Pancreas (tissue), 10 donors: ENCODE measurements at places on chromosomes 1 and 21.

DNA sequence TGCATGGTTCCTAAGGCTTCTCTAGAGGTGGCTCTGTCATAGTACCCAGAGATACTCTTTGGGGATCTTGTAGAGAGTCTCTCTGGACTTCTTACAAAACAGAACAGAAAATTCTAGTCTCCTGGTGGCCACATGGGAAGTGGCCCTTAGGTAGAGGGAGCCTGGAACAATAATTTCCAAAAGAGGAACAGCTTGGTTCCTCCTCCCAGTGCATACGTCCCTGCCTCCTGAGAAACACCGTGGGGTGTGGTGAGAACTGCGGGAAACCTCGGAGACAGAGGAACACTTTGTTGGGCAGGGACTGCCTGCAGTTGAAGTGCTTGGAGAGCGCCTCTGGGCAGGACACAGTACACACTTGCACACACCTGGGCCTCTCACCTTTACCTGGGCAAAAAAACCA is 38.8 kb upstream of the EPHA8 start:
- no peak for DNase-seq

DNA sequence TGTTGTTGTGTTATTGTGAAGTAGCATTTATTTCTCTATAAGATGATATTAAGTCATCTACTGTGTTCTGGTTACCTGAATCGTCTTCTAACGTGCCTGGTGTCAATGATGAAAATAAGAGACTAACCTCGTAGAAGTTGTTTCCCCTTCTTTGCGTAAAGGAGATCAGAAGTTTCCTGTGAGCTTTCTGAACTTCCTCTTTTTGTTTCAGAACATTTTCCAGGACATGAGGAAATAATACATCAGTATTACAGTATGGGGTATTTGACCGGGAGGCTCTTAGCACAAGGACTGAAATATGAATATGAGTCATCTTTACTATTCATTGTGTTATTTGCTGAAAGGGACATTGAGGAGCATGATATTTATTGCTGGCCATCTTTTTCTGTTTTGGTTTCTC is 1.3 kb downstream of the ST6GALNAC3 start:
- no peak for DNase-seq

DNA sequence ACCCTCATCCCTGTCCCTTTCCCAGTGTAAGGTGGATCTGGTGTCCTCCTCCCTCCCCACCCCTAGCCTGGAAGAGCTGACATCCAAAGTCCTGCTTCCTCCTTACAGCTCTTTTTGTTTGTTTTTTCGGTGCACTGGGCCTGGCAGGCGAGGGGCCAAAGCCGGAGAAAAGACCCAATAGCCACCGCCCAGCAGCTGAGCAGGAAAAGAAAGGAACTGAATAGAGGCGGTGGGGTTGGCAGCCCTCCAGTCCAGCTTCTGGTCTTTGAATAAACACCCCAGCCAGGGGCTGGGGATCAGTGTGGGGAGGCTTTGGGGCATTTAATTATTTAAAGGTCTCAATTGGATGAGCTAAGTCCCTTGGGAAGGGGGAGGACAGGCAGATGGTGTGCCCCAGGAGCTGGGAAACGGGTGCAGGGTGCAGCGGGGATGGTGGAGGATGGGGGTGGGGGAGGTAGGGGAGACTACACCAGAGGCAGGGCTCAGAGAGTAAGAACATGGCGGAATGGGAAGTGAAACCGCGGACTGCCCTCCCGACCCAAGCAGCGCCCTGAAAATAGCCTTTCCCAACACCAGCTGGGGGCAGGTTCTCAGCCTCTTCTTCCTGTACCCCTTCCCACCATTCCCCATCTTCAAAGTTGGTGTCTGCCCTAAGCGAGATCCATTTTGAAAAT is 20.2 kb downstream of the BTG2 start:
- peak; percentile 71 for DNase-seq

- DNase-seq = no peak
These were observed 52.6 kb downstream of the RUNX1 start for GRCh38 chr21:34996304-34997101.

GRCh38 chr1:87215592-87215991 is 113.1 kb upstream of the LMO4 start:
- DNase-seq = no peak

GRCh38 chr1:24286246-24287010 is 32.7 kb upstream of the GRHL3 start:
- DNase-seq = no peak

- DNase-seq = no peak
These were observed 1.5 kb upstream of the TEX38 start for GRCh38 chr1:46670134-46670533.

DNA sequence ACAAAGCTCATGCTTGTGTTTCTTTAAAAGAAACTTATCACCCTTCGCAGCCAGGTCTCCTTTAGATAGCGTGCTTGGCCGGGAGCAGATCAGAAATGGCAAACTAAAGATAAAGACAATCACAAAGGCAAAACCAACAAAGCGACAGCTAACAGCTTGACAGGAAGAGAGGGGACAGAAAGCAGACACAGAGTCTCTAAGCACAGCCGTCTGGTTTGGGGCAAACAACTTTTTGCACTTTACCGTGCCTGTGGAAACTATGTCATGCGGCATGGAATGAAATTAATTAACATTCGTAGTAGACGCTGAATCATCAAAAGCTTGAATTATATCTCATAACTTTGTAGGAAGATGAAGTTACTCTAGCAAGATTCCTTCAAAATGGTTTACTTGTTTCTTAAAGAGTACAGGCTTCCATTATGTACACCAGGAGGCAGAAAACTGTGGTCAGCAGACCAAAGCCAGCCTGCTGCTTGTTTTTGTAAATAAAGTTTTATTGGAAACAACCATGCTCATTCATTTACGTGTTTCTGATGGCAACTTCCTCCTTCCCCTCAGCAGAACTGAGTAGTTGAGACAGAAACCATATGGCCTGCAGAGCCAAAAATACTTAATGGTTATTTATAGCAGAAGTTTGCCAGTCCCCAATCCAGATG is 183.2 kb downstream of the KIF26B start:
- no peak for DNase-seq

- no peak for DNase-seq
These were observed 167.3 kb upstream of the C8B start for GRCh38 chr1:57132993-57133622.

DNA sequence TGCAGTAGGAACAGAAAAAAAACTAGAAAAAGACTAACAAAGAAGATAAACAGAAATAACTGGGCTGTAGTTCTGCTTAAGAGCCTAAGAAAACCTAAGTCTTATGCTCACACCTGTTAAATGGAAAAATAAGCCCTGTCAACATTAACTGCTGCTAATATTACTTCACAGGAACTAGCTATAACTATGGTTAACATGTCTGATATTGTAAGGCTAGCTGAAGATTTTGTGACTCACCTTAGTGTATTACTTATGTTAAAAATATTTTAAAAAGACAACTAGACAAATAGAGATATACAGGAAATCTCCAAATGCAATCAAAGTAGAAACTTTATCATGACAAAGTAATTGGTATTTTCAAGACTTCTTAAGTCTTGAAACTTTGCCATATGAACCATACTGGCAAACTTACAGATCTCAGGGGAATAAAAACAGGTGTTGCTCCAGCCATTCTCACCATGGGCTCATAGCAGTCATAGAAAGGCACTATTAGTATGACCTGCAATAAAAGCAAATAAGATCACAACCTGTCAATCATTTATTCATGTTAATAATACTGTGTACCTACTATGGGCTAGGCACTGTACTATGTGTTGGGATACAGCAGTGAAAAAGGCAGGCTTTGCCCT is 30.7 kb downstream of the KYAT3 start:
- DNase-seq = no peak

DNA sequence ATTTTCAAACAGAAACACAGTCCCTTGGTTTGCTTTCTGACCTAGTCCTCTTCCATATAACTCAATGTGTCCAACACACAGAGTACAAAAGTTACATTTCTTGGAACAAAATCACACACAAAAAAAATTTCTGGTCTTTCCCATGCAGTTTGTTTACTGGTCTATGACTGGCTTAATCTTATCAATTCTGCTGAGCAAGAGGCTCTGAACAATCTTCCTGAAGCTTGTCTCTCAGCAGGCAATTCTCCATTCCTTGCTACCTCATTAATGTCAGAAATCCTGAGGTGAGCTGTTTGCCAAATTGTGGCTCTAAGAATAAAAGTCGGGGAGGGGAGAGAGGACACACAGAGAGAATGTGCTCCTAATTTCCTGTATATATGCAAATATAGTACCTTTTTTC is 423.6 kb downstream of the HLX start:
- no peak for DNase-seq

GRCh38 chr1:28518745-28519341 is 13.0 kb downstream of the RCC1 start:
- DNase-seq = no peak

- no peak for DNase-seq
These were observed 113.2 kb upstream of the CYYR1 start for GRCh38 chr21:26686278-26686677.

DNA sequence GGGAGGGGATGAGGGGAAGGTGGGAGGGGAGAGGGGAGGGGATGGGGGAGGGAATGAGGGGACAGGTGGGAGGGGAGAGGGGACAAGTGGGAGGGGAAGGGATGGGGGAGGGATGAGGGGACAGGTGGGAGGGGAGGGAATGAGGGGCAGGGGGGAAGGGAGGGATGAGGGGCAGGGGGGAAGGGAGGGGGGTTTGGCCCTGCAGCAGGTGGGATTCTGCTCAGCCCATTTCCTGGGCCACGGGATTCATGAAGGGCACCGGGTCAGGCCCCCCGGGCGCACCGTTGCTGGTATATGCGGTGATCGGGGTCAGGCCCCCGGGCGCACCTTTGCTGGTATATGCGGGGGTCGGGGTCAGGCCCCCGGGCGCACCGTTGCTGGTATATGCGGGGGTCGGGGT is 15.1 kb upstream of the SAMD11 start:
- DNase-seq = no peak

GRCh38 chr1:67953301-67953700 is 97.1 kb downstream of the DIRAS3 start:
- DNase-seq = no peak

DNA sequence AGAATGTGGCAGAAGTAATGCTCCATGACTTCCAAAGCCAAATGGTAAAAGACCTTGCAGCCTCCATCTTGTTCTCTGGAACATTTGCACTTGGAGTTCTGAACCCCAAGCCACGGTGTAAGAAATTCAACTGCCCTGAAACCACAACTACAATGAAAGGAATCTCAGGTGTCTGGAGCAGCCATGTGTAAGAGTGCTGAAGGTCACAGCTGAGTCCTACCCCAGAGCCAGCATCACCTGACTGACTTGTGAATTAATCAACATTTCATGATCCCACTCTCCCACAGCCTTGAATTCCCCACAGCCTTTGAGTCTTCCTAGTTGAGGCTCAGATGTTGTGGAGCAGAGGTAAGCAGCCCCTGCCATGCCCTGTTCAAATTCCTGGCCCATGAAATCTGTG is 192.8 kb upstream of the CAMK1G start:
- no peak for DNase-seq

DNA sequence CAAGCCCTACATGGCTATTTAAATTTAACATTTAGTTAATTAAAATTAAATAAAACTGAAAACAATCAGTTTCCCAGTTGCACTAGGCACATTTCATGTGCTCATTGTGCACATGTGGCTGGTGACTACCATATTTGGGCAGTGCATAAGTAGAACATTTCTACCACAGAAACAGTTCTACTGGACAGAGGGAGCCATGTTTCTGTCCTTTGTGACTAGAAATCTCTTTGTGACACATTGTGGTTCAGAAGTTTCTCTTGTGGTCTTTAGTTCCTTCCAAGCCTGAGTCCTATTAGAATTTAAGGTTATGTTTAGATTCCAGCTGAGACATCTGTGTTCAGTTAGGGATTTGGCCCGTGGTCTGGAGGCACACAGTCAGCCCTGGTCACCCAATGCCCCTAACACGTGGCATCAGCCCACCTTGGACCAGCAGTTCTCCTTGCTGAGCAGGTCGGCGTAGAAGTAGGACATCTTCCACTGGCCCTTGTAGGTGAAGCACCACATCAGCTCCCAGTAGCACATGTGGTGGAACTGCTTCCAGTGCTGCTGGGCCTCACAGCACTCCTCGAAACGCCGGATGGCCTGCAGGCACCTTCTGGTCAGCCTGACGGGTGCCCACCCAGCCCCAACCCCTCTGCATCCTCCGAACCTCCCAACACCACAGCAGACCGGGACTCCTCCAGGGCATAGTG is 29.1 kb downstream of the TTC39A start:
- DNase-seq = no peak

DNA sequence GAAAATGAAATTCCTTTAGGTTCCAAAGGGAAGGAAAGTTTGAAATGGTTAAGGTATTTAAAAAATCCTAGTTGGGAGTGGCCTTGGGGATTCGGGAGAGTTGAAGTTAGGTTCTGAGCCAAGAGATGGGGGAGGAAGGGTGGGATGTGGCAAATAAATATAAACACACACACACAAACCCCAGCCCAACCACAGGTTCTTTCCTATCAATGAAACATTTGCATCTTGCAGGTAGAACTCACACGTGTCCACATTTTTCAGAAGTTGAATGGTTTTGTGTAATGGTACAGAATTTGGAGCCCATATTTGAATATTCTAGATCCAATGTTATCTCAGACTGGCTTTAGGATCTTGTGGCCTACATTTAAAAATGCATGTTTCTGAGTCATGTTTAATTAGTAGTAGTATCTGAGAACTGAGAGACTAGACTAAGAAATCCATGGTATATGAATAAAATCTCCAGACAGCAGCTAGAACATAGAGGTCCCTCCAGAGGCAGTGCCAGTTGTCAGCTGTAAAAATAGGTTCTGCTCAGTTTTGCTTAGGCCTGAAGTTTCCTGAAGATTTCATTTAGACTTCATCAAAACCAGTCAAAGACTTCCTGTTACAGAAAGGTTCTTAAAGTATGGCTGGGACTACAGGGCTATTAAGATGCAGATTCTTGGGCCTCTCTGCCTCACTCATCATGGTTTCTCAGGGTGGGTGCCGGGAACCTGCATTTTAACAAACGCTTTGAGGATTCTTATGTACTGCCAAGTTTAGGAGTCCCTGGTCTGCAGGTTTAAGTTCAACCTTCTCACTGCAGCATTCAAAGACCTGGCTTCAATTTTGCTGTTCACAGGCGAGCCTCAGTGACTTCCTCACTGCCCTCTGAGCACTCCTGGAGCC is 21.3 kb downstream of the RUNX1 start:
- no peak for DNase-seq

GRCh38 chr21:44703731-44704635 is 7.0 kb downstream of the KRTAP10-12 start:
- no peak for DNase-seq

DNA sequence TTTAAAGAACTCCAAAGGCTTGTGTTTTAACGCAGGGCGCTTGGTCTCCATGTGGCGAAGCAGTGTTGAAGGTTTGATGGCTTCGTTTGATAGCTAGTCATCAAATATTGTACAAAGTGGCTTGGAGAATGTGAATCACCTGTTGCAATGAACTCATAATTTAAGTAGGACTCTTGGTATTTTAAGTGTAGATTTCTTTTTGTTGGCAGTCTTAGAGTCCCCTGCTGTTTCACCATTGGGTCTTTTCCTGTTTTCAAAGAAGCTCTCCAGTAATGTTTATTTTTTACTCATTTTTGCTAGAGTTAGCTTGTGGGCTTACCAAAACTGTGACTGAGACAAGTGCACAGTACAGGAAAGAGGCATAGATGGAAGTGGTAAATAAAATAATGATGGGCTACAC is 26.2 kb downstream of the RASAL2 start:
- no peak for DNase-seq

GRCh38 chr1:223248770-223249140 is 105.7 kb upstream of the TLR5 start:
- no peak for DNase-seq

GRCh38 chr1:21340230-21340945 is 50.1 kb upstream of the ECE1 start:
- DNase-seq = peak; percentile 90

GRCh38 chr1:30740251-30741238 is 17.0 kb downstream of the LAPTM5 start:
- DNase-seq = no peak
